Cerebellar nuclear complex (tissue), 1 donor: ENCODE measurements at places on chromosomes 12 and 14.

DNA sequence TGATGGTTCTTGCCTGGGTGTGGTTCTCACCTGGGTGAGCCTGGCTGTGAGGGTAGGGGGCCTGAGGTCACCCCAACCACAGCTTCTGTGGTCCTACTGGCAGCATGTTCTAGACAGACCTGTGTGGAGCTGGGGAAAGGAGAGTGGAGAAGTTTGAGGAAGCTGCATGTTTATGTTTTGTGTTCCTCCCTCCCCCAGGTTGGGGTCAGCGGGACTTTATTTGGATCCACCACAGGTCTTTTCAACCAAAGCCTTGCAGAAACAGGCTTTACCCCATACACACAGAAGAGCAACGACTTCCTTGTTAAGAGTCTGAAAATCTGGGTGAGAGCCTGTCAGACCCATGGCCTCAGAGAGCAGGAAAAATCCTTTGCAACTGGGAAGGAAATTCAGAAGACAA is 5.6 kb downstream of the CD9 start:
- no peak for DNase-seq

GRCh38 chr14:23877538-23878180 is 75.9 kb upstream of the DHRS4 start:
- DNase-seq, result no peak

DNA sequence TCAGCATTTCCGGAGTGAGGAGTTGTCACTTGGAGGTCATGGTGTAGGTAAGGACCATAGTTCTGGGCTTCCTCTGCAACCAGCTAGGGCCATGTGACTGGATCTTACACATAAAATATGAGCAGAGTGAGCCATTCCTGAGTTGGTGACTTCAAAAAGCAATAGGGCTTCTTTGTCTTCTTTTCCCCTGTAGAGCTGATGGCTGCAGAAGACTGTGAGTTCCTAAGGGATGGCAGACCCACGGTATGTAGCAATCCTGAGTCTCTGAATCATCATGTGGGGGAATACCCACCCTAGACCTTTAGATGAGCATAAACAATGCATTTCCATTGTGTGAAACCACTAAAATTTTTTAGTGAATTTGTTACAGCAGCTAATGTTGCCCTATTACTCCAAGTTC is 151.1 kb upstream of the TBX3 start:
- no peak for DNase-seq

GRCh38 chr12:93639406-93639805 is 37.8 kb upstream of the CRADD start:
- DNase-seq, result no peak

GRCh38 chr14:72904840-72905561 is 11.1 kb upstream of the DPF3 start:
- DNase-seq, result peak; percentile 21

GRCh38 chr12:91140026-91140931 is 29.0 kb upstream of the LUM start:
- no peak for DNase-seq

DNA sequence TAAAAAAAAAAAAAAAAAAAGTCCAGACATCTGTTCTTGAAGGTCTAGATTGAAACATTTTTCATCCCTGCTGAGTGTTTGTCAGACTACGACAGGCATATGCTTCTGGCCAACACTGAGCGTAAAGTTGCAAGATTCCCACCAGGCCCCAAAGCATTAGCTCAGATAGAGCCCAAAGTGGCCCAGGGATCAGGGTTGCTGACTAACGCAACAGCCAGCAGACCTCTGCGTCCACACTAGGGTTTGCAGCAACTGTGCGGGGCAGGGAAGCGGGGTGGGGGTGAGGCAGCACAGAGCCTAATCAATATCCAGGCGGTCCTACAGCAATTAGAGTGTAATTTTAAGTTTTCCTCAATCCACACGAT is 55.7 kb downstream of the SSH1 start:
- no peak for DNase-seq

GRCh38 chr12:122903693-122904034 is 7.7 kb upstream of the VPS37B start:
- DNase-seq, result no peak

DNA sequence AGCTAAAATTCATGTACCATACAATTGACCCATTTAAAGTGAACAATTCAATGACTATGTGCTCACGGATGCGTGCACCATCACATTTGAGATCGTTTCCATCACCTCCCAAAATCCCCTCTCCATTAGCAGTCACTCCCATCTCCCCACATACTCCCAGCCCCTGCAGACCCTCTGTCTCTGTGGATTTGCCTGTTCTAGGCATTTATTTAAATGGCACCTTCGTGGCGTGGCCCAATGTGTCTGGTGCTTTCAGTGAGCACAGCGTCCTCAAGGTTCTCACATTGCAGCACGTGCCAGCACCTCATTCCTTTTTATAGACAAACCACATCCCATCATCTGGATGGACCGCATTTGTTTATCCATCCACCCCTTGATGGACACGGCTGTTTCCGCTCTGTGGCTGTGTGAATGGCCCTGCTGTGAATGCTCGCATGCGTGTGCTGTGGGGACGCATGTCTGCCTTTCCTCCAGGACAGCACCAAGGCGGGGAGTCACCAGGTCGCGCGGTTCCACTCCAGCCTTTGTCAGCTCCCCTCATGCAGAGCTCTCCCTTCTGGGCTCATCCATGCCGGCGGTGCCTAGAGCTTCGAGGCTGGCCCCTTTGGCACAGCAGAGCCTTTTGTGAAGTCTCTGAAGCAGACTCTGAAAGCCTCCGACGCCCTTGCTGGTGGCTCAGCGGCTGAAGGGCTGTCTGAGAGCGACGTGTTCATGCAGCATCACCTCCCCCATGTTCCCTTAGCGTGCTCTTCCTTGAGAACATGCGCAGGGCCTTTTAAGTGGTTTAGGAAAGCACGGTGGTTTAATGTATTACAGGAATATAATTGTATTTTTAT is 184.4 kb downstream of the KIF26A start:
- DNase-seq, result no peak

DNA sequence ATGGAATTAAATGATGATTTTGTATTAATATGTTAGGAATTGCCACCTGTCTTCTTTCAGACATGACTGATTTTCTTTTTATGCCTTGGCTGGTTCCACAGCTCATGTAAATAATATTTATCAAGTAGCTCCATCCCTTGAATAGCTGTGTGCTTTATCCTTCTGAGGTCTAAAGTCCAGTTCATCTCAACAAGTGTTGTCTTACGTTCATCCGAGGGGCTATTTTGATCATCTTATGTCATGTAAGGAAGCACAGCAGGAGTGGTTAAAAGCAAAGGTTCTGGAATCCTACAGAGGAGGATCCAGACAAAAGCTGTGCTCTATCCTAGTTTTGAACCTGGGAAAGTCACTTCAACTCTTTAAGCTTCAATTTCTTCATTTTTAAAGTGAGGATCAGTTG is 123.7 kb upstream of the ATP2B1 start:
- DNase-seq, result no peak

DNA sequence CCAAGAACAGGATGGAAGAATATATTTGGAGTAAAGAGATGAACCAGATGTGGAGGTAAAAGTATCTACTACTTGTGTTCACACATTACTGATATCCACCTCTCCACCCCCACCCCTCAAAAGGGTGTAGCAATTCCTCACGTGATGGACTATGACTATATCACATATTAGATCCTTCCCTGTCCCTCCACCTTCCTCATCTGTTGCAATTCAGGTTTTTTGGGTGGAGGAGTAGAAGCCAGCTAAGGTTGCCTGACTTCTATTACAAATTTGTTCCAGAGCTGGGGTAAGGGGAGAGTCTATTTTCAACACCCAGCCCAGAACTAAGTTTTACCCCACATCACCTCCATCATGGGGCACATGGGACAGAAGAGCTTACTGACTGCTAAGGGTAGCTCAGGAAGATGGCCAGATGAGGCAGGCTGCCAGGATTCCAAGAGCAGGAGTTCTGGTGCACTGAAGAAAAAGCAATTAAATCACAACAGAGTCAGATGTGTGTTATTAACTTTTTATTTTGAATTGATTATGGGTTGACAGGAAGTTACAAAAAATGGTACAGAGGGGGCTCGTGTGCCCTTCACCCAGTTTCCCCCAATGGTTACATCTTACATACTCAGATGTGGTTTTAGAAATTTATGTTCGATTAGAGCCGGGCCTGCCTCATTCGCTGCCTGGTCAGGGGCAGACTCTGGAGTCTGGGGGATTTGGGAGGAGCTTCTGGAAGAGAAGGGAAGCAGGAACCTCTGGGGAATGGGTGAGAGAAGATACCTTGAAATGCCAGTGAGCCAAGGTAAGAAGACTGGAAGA is 2.1 kb downstream of the RNASE13 start:
- DNase-seq, result no peak

DNA sequence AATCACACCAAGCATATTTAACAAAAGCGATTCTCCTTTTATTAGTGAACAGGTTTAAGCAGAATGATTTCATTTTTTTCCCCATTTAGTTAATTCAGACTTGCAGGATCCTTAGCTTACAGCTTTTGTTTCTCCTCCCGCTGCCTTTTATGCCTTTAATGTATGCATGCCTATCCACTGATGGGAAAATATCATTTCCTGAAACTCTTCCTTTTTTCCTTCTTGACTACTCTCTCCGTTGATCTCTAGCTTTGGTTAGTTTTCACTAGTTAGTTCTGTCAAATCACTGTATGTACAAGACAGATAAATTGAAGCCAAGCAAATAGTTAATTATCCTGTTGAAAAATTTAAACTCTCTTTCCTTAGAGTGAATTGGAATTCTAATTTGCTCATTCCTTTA is 26.3 kb downstream of the NKX2-1 start:
- no peak for DNase-seq

DNA sequence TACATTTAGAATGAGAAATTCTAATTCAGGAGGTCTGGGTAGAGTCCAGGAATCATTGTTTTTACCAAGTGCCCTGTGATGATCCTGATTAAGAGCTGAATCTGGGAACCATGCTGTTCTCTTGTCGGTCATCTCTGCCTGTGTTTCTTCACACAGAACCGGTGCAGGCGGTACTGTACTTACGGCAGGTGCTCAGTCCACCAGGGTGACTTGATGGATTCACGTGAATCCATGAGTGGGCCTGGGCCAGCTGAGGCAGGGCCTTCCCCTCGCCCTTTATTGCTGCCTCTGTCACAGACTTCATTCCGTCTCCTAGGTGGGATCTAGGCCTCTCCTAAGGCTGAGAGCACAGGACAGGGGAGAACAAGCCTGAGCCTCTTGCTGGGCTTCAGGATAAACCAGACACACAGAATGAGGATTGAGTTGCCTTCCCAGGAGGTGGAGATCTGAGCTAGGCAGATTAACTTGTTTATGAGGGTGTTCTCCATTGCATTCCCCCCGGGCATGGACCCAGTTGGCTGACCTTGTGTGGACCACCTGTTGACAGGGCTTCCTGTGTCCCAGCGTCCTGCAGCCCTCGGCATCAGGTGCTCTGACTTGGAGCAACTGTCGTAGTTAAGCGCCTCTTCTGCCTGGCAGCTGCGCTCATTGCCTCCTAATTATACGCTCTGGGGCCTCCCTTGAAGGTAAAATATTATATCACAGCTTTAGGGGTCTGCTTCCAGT is 42.1 kb downstream of the B4GALNT3 start:
- DNase-seq, result no peak

DNA sequence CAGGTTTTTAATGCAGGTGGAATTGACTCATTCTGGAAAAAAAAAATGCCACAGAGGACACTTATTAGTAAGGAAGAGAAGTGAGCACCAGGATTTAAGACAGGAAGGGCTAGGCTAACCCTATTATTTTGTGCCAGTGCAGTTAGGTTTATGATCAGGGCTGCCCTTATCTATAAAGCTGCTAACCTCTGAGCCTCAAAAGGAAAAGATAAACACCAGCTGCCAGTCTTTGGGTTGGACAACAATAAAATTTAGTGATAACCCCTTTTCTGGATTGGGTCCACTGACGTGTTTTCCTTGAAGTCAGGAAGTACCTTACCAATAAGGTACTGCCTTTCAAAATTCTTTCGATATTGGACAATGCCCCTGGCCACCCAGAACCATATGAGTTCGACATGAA is 128.9 kb downstream of the NUBPL start:
- DNase-seq, result no peak

DNA sequence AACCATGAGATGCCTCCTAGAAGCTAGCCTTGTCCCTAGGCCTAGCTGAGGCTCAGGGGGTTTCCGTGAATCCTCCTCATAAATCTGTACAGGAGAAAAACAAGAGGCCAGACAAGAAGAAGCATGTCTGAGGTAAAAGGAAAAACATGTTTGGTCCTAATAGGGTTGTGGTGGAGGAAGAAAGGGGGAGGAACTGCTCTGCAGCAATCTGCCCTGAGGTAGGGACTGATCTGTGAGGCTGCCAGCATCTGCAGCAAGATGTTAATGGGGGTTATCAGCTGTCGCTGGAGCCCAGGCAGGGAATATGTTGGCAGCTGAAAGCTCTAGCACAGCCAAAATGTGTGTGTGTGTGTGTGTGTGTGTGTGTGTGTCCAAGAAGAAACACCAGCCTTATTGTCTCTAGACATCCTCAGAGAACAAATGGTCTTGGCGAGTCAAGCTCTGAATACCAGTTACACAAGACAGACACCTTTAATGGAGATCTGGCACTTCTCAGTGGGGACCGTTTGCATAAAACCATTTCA is 218.5 kb downstream of the NUAK1 start:
- DNase-seq, result no peak

DNA sequence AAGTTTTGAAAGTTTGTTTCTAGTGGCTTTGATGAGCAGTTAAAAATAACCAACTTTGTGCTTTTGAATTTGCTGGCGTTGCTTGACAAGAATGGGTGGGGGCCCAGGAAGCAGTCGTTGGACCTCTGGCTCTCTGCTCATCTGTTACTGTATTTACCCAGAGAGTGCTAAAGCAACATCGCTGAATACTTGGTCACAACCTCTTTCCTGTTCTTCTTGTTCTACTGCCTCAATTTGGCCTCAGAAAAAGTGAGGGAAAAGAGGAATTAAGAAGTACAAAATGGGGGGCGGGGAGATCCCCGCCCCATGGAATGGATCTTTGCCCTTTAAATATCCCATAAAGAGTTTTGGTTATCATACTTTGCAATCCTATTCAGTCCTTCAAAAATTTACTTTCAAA is 221.5 kb upstream of the G2E3 start:
- no peak for DNase-seq

DNA sequence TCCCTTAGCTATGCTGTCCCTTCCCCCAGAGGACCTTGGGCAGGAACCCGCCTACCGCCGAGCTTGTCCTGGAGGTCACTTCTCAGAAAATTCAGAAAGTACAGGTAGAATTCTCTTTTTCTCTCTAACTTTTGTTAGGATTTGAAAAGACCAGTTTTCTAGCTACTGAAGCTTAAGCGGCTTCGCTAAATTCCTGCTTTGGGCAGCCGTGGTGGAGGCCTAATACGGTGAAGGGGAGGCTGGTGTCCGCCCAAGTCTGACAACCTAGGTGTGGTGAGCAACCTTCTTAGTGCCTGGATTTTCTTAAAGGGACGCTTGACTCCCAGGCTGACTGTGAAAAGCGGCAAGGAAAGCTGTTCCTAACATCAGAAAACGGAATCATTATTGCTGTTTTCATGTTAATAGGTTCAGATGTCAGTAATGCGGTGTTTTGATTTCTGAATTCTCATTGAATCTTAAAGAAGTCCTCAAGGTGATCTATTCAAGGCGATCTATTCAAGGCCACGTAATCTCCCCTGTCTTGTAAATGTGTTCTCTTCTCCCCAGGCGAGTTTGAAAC is 835 bp downstream of the FGD4 start:
- no peak for DNase-seq

- DNase-seq, result no peak
Observed at GRCh38 chr12:27193106-27193505, 51.0 kb upstream of the STK38L start.
